ENCODE measurements at places on chromosomes 11 and 22. TPM values are rescaled to one million over a fixed set of nuclear protein-coding genes. Genes with fewer than 3 reads are reported as not detected.

SPDYC gene
- not detected for total RNA-seq

CNTN5 gene
- 32.9 TPM for total RNA-seq

MIOX gene
- 5.4 TPM for total RNA-seq

KCNQ1 gene
- 17.4 TPM for total RNA-seq

CABP7 gene
- not detected for total RNA-seq

DTX4 gene
- 25.5 TPM for total RNA-seq

TRIM29 gene
- total RNA-seq = 3.0 TPM

ARAP1 gene
- 138 TPM for total RNA-seq

CLMP gene
- total RNA-seq = 30.9 TPM

F2 gene
- 0.35 TPM for total RNA-seq

CRYBB1 gene
- 0.70 TPM for total RNA-seq

SYT13 gene
- total RNA-seq = 14.2 TPM

KCNE3 gene
- total RNA-seq = 18.6 TPM

SLC25A18 gene
- total RNA-seq = 0.53 TPM

NAP1L4 gene
- total RNA-seq = 148 TPM

OR51E1 gene
- 1.3 TPM for total RNA-seq

CPT1B gene
- total RNA-seq = 20.6 TPM

CEP126 gene
- 2.3 TPM for total RNA-seq

QSER1 gene
- total RNA-seq = 38.5 TPM

SHISA8 gene
- total RNA-seq = 0.82 TPM

TCN1 gene
- 1.4 TPM for total RNA-seq

SLC7A4 gene
- total RNA-seq = 1.3 TPM

Measured in metanephros (tissue), 2 donors.